ENCODE measurements at places on chromosomes 5 and 9.

GRCh38 chr5:81207009-81207408, 26.1 kb upstream of the CKMT2 start:
- no peak for DNase-seq

DNA sequence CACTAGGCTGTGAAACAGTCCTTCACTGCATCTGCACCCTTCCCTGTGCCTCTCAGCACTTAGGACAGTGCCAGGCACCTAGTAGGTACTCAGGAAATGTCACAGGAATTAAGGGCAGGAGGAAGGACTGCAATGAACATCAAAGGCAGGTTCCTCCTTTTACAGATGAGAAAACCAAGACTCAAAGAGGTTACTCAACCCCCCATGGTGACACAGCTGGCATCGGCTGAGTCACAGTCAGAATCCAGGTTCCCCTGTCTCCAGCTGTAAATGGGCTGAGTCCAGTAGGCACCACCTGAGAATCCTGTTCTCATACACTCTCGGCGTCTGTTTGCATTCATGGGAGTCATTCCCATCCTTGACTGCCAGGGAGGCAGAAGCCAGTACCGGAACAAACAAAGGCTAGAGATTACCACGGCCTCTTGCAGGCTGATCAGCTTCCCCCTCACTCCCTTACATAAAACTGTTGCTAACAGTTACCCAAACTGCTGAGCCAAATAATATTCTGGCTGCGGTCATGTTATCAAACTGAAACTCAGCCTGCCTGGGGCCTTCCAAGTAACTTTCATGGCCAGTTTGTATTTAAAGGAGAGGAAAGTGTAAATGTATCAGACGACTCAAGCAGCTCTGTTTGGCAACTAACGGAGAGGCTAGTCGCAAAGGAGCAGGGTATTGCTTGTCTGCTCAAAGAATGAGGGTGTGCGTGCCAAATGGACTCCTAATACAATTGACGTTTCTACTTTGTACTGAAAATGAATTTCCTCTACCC, 201.7 kb downstream of the PAPPA start:
- peak; percentile 51 for DNase-seq

- no peak for DNase-seq
Observed at GRCh38 chr9:93187047-93187446, 3.1 kb downstream of the WNK2 start.

GRCh38 chr5:87940775-87941174, 327.9 kb downstream of the TMEM161B start:
- no peak for DNase-seq

DNA sequence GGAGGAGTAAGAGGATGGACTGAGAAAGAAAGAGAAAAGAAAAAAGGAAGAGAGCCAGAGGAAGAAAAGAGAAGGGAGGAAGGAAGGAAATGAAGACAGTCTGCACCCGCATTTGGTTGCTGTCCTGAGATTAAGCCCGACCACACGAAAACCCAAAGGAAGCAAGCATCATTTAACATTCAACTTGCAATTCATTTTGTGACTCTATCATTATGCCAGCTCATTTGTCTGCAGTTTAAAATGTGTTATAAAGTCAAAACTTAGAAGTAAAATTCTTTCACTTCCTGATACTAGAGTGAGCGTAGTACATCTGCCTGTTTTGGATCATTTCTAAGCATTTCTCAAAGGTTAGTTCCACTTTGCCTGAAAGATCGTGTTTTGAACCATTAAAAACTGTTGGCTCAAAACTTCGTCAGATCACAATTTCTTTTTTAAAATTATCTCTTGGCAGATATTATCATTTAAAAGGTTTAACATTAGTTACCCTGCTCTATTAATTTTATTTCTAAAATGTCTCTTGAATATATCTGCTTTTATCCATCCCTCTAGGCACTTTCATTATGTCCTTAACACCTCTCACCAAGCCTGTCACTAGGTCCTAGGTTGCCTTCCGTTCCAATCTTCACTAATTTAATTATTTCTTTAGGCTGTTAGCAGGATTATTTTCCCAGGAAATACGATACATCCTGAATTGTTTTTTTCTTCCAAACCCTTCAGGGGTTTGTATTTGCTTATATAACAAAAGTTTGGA, 240.9 kb downstream of the TLE4 start:
- DNase-seq = no peak

DNA sequence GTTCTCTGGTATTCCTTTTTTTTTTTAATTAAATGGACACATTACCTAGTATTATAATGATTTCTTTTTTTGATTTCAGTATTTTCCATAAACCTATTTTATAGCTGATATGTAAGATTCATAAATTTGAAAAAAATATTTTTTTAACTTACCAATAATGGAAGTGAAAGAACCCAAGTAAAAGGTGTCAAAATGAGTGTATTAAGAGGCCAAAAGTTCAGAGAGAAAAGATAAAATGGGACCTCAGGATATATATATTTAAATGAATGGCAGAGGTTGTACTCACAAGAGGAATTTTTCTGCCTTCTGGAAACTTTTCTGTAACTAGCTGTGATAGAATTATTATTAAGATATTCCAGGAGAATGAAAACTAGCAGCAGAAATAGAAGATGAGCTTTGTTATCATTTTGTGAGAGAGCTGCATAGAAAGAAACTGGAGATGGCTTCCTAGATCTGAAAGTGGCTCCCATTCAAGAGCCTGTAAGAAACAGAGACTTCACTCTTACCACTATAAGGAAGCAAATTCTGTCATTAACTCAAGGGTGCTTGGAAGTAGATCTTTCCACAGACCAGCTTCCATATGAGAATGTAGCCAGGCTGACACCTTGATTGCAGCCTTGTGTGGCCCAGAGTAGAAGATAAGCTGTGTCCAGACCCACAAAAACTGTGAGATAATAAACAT, 91.7 kb downstream of the MRPS30 start:
- no peak for DNase-seq

- DNase-seq = no peak
Observed at GRCh38 chr9:136609160-136609475, 53.6 kb upstream of the EGFL7 start.

DNA sequence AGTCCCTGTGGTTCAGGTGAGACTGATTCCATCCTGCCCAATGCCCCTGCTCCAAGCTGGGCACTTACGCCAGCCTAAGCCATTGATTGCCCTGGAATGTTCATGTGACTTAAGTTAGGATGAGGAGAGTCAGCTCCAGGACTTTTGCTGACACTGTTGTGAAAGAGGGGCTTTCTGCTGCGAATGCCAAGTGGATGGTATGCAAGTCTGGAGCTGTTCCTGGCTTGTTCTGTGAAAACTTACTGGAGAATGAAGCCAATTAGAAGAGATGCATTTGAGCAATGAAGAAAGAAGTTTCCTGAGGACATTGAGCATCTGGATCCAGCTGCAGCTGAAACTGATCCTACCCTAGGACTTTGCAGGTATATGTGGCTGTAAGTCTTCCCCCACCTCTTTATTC, 61.2 kb upstream of the ZFR start:
- no peak for DNase-seq

DNA sequence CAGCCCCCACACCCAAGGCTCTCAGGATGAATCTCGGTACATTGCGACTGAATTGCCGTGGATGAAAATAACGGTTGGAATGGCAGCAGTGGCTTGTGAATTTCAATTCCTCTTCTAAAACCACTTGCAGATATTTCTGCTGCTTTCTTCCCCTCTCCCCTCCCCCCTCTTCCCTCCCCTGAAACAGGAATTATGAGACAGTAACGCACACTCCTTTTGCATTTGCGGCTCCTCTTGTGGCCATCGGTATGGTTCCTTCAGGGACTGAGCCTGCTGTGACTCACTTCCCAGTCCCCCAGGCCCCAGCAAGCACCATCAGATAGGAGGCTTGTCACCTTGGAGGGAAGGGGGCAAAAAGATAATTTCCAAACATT, 9.7 kb downstream of the DCANP1 start:
- peak; percentile 61 for DNase-seq

- no peak for DNase-seq
Observed at GRCh38 chr5:11863911-11864310, 40.3 kb downstream of the CTNND2 start.

DNA sequence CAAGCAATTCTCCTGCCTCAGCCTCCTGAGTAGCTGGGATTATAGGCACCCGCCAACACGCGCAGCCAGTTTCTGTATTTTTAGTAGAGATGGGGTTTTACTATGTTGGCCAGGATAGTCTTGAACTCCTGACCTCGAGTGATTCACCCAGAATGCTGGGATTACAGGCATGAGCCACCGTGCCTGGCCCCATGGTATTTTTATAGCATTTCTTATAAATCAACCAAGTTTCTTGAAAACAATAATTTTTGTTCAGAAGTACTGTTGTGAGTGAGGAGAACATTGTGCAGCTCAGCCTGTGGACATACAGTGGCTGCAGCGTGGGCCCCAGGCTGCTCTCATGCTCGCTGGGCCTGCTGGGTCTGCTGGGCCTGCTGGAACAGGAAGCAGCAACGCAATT, 45.3 kb downstream of the MAP1B start:
- no peak for DNase-seq

DNA sequence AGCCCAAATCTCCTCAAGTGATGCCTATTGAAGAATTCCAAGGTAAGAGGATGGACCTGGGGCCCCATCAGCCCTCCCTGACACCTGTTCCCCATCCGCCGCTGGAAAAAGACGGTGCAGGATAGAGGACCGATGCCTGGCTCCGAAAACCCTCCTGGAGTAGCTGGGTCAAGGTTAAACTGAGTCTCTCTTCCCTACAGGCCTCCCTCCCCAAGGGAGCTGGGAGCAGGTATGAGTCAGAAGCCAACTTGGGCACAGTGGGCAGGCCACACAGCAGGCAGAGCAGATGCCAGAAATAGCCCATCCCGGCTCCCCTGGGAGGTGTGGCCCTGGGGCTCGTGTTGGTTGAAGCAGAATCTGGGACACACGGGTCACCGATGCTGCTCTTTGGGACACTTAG, 75.6 kb downstream of the NTNG2 start:
- no peak for DNase-seq

DNA sequence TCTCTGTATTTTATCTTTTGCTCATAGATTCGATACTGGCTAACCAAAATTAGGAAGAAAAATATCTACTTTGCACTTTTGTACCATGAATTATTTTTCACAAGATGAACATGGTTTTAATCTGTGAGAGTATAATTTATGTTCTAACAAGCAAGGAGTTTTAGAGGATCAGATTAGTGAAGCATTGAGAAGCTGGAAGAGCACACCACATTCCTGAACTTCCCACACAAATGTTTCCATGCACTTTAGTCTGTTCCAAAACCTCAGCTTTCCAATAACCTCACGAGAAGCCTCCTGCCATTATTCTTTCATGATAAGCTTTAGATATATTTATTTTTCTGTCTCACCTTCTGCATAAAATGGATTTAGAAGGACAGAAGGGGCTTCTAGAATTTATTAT, 98.7 kb upstream of the MPDZ start:
- DNase-seq = no peak

DNA sequence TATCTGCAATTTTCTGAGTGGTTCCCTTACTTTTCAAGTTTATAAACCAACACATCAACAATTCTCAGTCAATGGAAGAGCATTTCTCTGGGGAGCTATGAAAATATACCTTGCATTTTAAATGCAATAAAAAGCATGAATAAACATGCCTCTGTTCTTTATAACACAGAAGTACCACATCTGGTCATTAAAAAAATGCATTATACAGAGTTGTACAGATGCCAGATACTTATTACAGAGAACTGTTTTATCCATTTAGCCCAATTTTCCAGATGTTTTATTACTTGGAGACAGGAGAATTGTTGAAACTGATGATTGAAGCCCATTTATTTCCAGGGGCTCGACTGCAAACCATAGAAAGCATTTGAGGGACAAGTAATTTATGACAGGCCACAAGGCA, 19.2 kb upstream of the HEXB start:
- DNase-seq = no peak

- DNase-seq = no peak
Observed at GRCh38 chr9:110659891-110660541, 8.6 kb upstream of the MUSK start.
